Activated CD8-positive, alpha-beta memory T cell treated with anti-CD3 and anti-CD28 coated beads for 1 hour (primary cell): ENCODE measurements at places on chromosomes 3 and 15.

DNA sequence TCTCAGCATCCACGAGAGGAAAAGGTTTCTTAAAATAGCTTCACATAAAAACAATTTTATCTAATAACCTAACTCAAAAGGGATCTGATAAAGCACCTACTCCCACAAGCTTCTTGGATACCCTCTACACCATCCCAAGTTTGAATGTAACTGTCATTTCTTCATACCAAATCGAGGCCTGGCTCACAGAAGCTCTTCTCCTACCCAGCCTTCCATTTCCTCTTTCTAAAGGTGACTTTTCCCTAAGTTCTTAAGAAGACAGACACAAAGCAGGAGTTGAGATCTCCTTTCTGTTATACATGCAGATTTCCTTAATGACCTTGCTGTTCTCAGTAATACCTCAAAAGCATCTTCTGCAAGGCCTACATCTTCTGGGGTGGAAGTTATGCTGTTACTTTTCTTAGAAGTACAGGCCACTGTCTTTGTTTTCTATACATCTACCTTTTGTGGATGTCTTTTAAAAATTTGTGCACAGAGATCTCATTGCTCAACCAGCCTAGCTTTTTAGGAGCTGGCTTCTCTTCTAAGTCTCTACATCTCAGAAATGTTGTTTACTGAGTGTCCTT lies 3.4 kb upstream of the LRRIQ4 start:
- DNase-seq: no peak

GRCh38 chr15:57337868-57338411 lies 38.4 kb upstream of the CGNL1 start:
- DNase-seq: no peak

DNA sequence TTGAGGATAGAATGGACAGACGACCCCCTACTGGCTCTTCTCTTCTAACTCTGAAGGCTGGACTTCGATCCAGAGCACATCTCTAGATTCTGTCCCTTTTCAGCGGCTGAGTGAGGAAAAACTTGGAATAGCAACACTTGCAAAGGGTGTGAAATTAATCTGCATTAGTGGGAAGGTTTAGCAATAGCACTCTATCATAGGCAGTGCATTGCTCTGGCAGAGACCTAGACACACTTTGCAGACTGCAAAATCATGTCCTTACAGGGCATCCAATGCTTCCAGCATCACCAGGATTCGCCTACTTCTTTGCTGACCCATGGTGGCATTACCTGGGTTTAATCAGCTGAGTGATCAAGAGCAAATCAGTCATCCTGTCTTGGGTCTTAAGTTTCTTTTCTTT lies 43.1 kb downstream of the DAPK2 start:
- no peak for DNase-seq

DNA sequence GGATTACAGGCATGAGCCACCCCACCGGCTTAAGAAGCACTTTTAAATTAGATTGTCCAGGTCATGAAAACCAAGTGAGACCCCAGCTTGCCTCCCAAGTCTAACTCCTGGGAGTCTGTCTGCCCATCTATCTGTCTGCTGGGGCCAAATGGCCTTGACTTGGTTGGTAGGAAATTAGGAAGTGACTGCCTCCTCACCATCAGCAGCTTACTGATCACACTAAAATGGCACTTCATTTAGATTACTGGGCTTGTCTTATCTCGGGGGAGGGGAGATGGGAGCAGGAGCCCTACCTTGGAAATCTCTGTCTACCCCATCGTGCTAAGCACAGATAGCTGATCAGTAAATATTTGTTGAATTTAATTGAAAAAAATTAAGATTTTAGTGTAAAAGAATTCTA lies 5.6 kb upstream of the LRRC2 start:
- DNase-seq: no peak

DNA sequence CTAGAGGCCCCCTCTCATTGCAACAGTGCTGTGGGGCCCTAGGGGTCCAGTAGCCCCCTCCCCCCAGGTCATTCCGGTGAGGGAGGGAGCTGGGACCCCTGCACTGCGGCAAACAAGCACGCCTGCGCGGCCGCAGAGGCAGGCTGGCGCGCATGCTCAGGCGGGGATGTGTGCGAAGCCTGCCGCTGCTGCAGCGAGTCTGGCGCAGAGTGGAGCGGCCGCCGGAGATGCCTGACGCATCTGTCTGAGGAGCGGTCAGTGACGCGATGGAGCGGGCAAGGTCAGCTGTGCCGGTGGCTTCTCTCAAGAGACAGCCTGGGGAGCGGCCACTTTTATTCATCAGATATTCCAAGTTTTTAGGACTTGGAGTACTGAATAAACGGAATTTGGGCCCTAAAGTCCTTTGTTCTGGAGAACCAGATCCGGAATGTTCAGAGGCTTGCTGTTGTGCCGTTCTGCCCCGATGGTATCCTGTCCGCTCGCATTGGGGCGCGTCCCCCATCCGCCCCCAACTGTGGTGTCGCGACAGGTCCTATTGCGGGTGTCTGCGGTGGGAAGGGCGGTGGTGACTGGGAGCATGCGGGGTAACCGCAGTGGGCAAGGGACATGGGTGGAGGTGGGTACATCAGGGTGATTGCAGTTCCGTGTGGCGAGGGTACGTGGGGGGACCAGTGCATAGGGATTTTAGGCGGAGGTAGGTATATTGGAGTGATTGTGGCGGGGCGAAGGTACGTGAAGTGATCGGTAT lies at the start of the genes SNRPN and SNURF:
TSS of gene SNRPN (plus strand) at position 205 of the 748 bp plus-strand sequence. CDS start 19,467 bp downstream, outside the sequence.
TSS of gene SNURF (plus strand) at position 205 of the 748 bp plus-strand sequence. CDS start at position 267, 62 bp downstream.
- peak; percentile 44 for DNase-seq

GRCh38 chr15:92889390-92890107 lies 10.6 kb upstream of the CHD2 start:
- DNase-seq: no peak

DNA sequence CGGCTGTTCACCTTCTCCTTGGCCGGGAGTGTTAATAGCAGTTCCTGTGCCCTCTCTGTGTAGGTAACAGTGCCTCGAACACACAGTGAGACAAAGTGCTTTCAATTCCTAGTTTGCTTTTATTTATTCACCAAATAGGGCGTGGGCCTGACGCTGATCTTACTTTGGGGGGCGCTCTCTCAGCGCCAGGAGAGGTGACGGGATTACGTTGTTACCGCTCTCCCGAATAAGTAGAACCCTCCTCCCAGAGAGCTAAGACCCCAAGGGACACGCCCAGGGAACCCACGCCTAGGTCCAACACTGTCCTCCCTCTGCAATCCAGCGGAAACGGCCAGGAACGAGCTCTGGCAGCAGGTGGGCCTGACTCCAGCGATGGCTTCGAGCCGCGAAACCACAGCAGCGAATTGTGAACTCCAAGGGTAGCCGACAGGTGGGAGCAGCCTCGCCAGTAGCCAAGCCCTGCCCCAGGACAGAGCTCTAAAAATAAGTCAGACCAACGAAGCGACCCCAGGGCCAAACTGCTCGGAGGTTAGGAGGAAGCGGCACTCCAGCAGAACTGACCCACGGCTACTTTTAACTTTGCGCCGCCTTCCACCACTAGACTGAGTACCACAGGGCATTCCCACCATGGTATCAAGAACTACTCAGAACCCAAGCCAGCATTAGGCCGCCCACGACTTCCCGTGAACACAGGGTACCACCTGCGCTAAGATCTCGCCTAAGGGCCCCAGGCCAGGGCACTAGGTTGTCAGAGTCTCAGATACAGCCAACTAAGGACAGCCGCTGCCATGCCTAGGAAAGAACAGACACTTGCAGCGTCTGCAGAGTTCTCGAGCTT lies 1.6 kb upstream of the SIN3A start:
- no peak for DNase-seq

GRCh38 chr3:184467171-184467570 lies 87.3 kb downstream of the CHRD start:
- no peak for DNase-seq

DNA sequence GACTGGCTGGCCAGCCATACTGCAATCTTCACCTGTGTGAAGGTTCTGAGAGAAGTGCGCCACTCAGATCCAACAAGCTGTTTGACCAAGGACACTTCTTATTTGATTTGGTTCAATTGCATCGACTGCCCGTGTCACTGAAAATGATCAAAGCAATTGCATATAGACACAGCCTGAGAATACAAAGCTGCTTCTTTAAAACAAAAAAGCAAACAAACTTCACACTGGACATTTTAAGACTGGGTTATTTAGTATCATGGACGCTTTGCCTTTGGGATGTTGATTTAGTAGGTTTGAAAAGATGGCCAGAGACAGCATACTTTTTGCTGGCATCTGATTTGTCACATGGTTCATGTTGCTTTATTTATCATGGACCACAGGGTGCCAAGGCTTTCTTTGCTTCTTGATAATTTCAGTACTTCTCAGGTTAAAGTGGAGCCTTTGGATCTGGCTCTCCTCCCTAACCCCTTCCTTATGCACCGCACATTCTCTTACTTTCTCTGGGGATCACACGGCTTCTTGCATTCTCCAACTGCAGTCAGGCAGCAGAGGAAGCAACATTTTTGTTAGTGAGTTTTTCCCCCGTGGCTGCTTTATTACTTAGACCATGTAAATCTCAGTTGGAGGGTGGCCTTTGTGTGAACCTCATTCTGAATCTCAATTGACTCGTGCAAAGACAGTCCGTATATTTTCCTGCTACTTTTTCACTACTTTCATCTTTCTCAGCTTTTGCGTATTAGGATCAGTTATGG lies 151.0 kb downstream of the CD47 start:
- DNase-seq: no peak

DNA sequence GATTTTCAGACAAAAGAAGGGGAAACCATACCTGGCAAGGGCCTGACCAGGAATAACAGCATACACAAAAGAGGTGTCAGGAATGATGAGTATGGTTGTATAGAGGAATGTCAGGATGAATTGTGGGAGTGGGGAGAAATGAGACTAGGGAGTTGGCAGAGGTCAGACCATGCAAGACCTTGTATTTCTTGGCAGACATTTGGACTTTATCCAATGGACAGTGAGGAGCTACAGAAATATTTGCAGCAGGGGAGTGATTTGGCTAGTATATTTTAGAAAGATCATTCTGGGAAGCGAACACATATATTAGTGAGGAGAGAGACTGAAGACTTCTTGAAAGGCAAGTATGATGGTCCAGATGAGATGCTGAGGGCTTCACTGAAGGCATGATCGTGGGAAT lies 25.4 kb upstream of the ALPK3 start:
- no peak for DNase-seq

DNA sequence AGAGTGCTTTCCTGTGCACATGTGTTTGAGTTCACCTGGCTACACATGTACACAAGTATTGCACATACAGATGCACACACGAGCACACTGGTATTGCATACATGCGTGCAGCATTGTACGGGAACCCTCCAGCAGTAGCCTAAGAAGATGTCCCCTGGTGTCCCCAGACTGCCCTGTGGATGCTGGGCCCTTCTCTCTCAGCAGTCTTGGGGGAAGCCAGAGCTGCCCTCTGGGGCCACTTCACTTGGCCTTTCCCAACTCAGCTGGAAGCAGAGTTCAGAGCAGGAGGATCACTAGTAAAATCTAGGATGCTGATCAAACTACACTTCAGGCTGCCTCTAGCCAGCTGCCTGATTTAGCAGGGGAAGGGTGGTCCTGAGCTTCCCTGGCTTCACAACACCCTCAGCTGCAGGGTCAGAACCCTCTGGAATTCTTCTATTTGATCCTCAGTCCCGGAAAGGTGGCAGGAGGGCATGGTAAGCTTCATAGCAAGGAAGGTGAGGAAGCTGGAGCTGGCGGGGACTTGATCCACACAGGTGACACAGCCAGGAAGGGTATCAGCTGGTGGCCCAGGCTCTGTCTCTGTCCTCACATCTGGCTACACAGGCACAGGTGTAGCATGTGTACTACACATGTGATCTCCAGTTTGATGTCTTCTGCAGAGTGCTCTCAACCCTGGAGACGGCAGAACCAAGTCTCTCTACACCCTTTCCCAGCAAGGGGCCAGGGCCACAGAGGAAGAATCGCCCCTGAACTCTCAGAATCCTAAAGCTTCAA lies 36.5 kb downstream of the KLF15 start:
- no peak for DNase-seq

- no peak for DNase-seq
Measured at GRCh38 chr3:64340641-64341101, 115.4 kb upstream of the PRICKLE2 start.

GRCh38 chr15:80798911-80799310 lies 19.7 kb downstream of the CEMIP start:
- DNase-seq: no peak

DNA sequence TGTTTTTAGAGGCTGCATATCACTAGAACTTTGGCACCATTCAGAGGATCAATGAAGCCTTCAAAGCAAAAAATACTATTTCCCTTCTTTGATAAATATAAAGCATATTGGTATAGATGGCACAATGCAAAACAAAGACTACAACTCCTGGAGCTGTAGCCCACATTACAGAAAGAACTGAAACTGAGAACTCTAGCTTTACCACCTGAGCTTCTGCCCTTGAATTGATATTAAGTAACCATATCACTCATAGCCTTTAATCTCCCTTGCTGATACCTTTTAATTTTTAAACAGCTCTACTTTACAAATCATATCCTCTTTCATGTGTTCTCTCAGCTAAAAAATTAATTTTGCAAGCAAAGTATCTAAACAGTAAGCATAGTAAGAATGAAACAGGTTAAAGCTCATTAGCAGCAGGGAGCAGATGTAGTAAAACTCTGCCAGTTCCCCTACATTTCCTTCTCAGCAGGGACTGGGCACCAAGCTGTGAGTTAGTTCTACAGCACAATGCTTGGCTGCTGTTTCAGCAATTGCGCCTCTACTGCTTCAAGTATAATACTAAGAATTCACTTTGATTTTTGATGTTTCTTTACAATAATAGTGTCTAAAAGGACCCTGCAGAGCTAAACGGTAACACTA lies 97.9 kb upstream of the NANOGP8 start:
- DNase-seq: no peak

- DNase-seq: no peak
Measured at GRCh38 chr15:64697911-64698369, 77.4 kb downstream of the RBPMS2 start.

DNA sequence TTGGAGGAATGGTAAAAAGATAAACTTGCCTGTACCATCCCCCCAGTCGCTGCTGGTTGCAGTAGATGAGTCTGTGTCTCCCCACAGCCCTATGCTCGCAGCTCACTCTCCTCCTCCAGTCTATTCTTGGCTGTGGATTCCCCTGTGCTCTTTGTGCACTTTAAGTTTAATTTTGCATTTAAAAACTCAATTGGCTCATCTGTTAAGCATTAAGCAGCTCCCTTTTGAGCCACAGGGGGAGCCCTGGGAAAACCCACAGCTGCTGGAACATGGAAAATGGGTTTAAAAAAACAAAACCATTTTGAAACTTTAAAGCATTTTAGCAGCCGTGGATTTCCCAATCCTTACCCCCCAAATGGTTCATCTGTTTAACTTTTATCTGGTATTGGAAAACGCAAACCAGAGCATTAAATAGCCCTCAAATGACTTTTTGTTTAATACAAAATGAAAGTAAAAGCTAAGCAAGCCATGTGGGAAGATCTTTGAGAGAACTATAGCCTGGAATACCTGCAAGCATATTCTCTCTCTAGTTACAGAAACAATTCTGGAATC lies 536.9 kb downstream of the ZIC1 start:
- DNase-seq: no peak

DNA sequence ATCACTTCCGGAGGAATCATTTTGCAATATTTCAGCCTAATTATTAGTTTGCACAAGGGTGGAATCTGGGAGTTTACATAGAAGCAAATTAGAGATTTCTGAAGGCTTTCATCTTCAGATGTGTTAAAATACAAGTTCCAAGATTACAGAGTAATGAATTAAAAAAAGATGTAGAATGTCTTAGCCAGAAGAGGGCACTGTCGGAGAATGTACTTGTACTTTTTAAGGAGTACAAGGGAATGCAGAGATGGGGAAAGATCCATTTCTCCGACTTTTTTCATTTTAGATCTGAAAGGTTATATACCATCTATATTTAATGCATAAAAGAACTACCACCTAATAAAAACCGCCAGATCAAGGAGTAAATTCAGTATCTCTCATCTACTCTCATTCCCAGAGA lies 43.1 kb upstream of the WDR5B start:
- no peak for DNase-seq

GRCh38 chr3:150740733-150741496 lies 22.1 kb downstream of the SIAH2 start:
- DNase-seq: no peak
